HuH-7 (cell line): ENCODE measurements at places on chromosomes 1 and 21.

- DNase-seq = no peak
Observed at GRCh38 chr1:243903895-243904294, 53.9 kb upstream of the AKT3 start.

GRCh38 chr1:109509176-109510134 is at the start of gene AMIGO1:
Gene AMIGO1, minus strand, starts transcription at chr1:109509727. Its CDS starts 815 bp downstream, at chr1:109508912.
- DNase-seq = peak; percentile 81

- DNase-seq = no peak
Observed at GRCh38 chr1:53440633-53441032, 18.6 kb upstream of the DMRTB1 start.

GRCh38 chr1:79005945-79006344 is 585 bp downstream of the ADGRL4 start:
- DNase-seq = no peak

DNA sequence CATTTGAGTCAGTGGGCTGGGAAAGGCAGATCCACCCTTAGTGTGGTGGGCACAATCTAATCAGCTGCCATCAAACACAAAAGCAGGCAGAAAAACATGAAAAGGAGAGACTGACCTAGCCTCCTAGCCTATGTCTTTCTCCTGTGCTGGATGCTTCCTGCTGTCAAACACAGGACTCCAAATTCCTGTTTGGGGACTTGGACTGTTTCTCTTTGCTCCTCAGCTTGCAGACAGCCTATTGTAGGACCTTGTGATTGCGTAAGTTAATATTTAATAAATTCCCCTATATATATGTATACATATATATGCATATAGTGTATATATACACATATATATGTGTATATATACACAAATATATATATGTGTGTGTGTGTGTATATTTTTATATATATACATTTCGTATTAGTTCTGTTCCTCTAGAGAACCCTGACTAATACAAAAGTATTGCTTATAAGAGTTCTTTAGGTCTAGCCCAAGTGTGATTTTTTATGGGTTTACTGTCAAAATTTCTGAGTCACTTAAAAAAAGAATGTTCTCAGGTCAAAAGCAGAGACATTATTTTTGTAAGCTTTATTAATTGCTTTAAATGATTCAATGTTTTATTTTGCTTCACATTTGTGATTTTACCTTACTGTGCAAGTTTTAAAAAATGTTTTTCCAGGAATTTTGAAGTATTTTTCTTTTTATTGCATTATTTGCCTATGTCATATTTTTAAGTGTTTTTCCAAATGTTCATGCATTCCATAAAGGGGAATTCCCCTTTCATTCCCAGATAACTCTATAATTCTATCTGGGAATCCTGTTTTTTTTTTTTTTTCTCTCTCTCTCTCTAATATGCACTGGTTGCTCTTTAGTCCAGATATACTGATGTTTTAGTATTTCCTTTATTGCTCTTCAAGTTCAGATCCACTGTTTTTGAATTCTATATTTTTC is 92.1 kb upstream of the ADAMTS5 start:
- DNase-seq = no peak
